ENCODE measurements at places on chromosomes 6 and 20.

GRCh38 chr6:166335378-166336302 is 6.7 kb downstream of the SFT2D1 start:
- H3K4me3 ChIP-seq = no peak overlapping the region
- no peaks in the 10 kb centered on the region for H3K4me1 ChIP-seq
- no peak for DNase-seq
- H3K36me3 ChIP-seq = peaks cover 4% of the 10 kb centered on the region

- no peaks in the 10 kb centered on the region for H3K4me1 ChIP-seq
- DNase-seq = no peak
- peaks cover 1% of the 10 kb centered on the region for H3K27me3 ChIP-seq
- H3K36me3 ChIP-seq = no peaks in the 10 kb centered on the region
- H3K27ac ChIP-seq = no peak overlapping the region
These were observed 4.2 kb downstream of the HLA-G start for GRCh38 chr6:29831776-29832175.

GRCh38 chr6:12419631-12420272 is 129.6 kb downstream of the EDN1 start:
- H3K36me3 ChIP-seq = no peaks in the 10 kb centered on the region
- no peak overlapping the region for H3K27ac ChIP-seq
- H3K27me3 ChIP-seq = no peaks in the 10 kb centered on the region
- no peaks in the 10 kb centered on the region for H3K4me1 ChIP-seq
- H3K4me3 ChIP-seq = no peak overlapping the region

DNA sequence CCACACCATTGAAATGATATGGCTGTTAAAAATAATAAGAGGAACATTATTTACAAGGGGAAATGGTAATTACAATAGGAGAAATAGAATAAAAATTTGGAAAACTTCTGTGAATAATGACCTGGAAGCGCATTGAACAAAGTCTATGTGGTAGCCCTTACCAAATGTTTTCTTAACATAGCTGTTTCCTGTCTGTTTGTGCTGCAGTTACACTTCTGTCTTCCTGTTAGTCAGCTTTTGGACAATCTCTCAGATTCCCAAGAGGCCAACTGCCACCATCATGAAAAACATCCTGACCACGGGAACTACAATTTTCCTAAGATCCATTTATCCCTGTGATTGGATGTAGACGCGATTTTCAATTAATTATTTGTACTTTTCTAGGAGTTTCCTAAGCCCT is 754.4 kb upstream of the MARCKS start:
- no peak for DNase-seq
- no peaks in the 10 kb centered on the region for H3K27me3 ChIP-seq
- no peaks in the 10 kb centered on the region for H3K4me1 ChIP-seq
- H3K36me3 ChIP-seq = no peaks in the 10 kb centered on the region
- no peak overlapping the region for H3K27ac ChIP-seq
